ENCODE measurements at places on chromosomes 1 and 21. TPM values are rescaled to one million over a fixed set of nuclear protein-coding genes. Genes with fewer than 3 reads are reported as not detected.

GALE gene
- total RNA-seq: 17.8 TPM

ZBTB8B gene
- 0.15 TPM for total RNA-seq

GPR89B gene
- 2.2 TPM for total RNA-seq

U2AF1 gene
- 21.6 TPM for total RNA-seq

EPS8L3 gene
- not detected for total RNA-seq

SLC9C2 gene
- total RNA-seq: 0.13 TPM

ZNF683 gene
- total RNA-seq: not detected

FCGR1A gene
- total RNA-seq: 20.2 TPM

DNA sequence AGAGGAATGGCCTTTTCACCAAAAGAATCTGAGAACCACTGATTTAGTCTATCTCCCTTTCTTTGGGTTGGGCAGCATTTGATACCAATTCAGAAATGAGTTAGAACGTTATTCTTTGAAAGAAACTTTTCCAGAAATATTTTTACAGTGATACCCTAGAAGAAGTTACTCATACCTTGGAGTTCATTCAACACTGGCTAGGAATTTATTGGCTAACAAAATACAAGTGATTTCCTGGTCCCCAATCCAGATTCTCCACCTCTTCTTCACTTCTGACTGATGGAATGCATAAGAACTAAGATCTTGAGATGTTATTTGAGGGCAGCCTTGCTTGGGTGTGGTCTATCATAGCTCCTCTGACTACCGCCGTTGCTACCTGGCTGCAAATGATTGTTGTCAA lies 9.4 kb downstream of the C1orf162 start:
- no peaks in the 10 kb centered on the region for H3K36me3 ChIP-seq
- no peaks in the 10 kb centered on the region for H3K4me1 ChIP-seq
- no peak overlapping the region for H3K4me3 ChIP-seq
- no peak for DNase-seq
- no peaks in the 10 kb centered on the region for H3K27me3 ChIP-seq
- H3K27ac ChIP-seq: no peak overlapping the region

GRCh38 chr1:205604059-205604458 lies 27.8 kb downstream of the ELK4 start:
- peaks cover 11% of the 10 kb centered on the region for H3K4me1 ChIP-seq
- H3K4me3 ChIP-seq: no peak overlapping the region
- H3K27ac ChIP-seq: no peak overlapping the region
- no peak for DNase-seq

DNA sequence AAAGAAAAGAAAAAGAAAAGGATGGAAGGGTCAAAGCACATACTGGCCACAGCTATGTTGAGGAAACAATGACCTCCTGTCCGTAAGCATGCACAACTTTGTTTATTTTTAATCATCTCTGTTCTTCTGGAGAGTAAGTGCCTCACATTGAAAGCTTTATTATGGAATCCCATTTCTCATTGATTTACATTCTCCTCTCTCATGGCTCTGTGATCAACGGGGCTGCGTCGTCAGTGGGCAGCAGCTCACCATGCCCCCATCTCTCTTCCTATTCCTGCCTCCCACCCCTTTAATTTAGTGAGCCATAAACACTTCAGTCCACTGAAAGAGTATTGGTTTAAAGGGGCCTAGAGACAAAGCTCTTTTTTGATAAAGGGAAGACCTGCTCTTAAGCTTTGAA lies 98.9 kb downstream of the KAZN start:
- no peak for DNase-seq
- H3K27ac ChIP-seq: no peak overlapping the region

GRCh38 chr1:21165646-21166045 lies 11.1 kb downstream of the EIF4G3 start:
- no peaks in the 10 kb centered on the region for H3K27me3 ChIP-seq
- no peak for DNase-seq
- no peak overlapping the region for H3K27ac ChIP-seq
- H3K4me1 ChIP-seq: peaks cover 16% of the 10 kb centered on the region

DNA sequence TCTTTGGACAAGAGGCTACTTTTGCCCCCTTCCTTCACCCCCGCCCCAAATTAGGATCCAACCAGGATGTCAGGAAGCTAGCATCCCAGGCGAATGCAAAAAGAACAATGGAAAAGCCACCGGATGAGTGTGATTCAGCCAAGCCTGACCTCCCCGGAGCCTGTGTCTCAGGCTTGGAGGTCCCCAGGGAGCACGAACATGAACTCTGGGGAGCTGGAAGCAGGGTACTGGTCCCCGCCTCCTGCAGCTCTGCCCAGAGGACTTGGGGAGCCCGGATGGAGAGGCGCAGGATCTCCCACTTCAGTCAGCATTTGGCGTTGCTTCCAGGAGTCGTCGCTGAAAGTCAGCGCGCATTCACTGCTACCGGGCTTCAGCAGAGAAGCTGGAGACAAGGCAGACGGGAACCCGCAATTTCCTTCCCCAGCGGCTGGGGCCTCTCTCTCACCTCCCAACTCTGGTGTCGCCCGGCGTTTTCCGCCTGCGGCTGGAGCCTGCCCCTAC lies 1.8 kb upstream of the TBX15 start:
- H3K27me3 ChIP-seq: peaks cover 99% of the 10 kb centered on the region
- H3K4me3 ChIP-seq: no peak overlapping the region
- H3K36me3 ChIP-seq: no peaks in the 10 kb centered on the region
- DNase-seq: no peak

GRCh38 chr1:30887485-30888315 lies 20.9 kb downstream of the SDC3 start:
- H3K36me3 ChIP-seq: no peaks in the 10 kb centered on the region
- H3K4me1 ChIP-seq: peaks cover 49% of the 10 kb centered on the region
- H3K27me3 ChIP-seq: no peaks in the 10 kb centered on the region
- H3K27ac ChIP-seq: peak overlapping the region; percentile 78
- H3K4me3 ChIP-seq: no peak overlapping the region
- peak; percentile 71 for DNase-seq

DNA sequence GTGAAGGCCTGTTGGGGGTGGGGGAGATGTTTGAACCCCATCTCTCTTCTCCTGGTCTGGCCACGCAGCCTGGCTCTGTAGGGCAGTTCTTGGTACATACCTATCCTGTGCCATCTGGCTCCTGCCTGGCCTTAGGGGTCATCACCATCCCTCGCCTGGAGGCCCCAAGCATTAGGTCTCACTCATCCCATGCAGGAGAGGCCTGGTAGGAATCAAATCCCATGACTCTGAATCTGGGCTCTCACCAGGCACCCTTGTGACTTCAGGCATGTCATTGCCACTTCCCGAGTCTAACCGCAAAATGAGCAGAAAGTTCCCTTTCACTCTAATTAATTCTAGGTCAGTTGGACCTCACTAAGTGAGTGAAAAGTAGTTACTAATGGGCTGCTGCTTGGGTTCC lies 37.2 kb downstream of the ETNK2 start:
- H3K27ac ChIP-seq: no peak overlapping the region
- H3K27me3 ChIP-seq: no peaks in the 10 kb centered on the region
- no peak overlapping the region for H3K4me3 ChIP-seq
- H3K36me3 ChIP-seq: peaks cover 23% of the 10 kb centered on the region
- H3K4me1 ChIP-seq: peaks cover 19% of the 10 kb centered on the region

DNA sequence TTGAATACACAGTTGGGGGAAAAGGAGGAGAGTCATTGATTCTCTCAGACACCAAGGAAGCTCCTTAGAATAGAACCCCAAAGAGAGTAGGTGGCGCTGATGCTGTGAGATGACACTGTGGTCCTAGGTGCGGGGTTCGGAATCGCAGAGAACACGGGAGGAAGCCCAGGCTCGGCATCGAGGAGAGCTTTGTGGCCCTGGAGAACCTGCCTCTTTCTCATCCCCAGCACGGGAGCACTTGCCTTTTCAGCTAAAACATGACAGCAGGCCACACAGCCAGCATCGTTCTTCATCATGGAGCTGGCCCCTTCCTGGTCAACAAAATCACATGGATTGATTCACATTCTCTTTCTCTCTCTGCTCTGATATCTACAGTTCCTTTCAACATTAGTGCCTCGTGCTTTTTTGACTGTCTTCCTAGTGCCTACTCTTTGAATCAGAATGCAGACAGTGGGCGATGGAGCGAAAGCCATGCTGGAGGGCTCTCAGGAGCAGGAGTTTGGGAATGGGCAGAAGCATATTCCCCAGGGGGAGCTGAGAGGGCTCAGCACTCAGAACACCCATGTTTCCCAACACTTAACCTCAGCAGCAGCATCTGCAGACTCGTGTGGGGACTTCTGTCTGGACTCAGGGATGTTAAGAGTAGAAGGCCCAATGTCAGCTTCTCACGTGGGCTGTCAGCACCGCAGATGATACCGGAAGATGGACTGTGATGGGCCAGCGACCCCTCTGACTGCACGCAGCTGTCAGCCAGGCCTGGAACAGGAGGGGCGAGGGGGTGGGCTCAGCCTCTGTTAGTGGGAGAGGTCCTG lies 539.4 kb downstream of the KIF26B start:
- no peaks in the 10 kb centered on the region for H3K36me3 ChIP-seq
- no peak for DNase-seq
- H3K4me3 ChIP-seq: no peak overlapping the region
- no peaks in the 10 kb centered on the region for H3K4me1 ChIP-seq

DNA sequence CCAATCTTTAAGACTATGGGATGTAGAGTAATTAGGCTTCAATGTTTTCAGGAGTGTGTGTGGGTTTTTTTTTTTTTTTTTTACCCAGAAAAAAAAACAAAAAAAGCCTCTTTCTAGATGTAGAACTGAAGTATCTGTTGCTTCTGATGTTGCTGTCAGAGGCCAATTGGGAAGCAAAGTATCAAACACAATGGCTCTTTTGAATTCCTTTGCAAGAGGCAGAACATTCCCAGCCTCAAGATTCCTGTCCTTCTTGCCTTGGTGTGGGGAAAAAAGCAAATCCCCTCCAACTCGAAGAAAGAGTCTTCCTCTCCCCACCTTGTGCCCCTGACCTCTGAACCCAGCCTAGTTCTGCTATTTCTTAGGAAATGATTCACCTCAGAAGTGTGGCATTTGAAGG lies 55.4 kb upstream of the LMO4 start:
- DNase-seq: no peak
- H3K36me3 ChIP-seq: no peaks in the 10 kb centered on the region
- H3K27me3 ChIP-seq: no peaks in the 10 kb centered on the region
- no peak overlapping the region for H3K27ac ChIP-seq

- H3K4me3 ChIP-seq: no peak overlapping the region
- no peak overlapping the region for H3K27ac ChIP-seq
Measured at GRCh38 chr1:172934417-172934762, 116.4 kb downstream of the TNFSF18 start.

- DNase-seq: no peak
- H3K27ac ChIP-seq: no peak overlapping the region
- no peaks in the 10 kb centered on the region for H3K36me3 ChIP-seq
- no peak overlapping the region for H3K4me3 ChIP-seq
Measured at GRCh38 chr1:172929006-172929405, 121.7 kb downstream of the TNFSF18 start.

- H3K27ac ChIP-seq: no peak overlapping the region
- no peaks in the 10 kb centered on the region for H3K27me3 ChIP-seq
- H3K4me3 ChIP-seq: no peak overlapping the region
- no peaks in the 10 kb centered on the region for H3K36me3 ChIP-seq
Measured at GRCh38 chr1:9010781-9011323, 15.4 kb downstream of the SLC2A7 start.

DNA sequence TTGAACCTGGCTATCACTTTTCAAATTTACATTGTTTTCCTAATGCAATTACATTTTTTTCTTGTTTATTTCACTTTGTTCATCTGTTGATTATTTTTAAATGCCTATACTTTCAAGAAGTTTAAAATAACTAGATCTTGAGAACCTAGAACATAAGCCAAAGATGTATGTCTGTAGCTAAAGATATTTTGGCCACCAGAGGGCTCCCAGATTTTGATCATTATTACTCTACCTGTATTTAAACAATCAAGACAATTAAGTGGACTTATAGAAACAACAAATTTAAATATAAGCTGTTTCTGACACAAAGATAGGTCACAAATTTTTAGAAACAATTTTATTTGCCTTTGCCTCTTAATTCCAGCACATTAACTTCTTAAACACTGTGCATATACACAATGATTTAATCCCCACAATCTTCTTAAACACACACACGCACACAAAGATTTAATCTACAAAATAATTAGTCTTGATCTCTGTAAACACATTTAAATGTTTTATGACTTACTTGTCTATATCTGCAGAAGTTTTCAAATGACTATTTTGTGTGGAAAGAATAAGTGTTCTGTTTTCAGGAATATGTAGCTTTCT lies 380.0 kb downstream of the DSCAM start:
- no peaks in the 10 kb centered on the region for H3K27me3 ChIP-seq
- no peaks in the 10 kb centered on the region for H3K36me3 ChIP-seq
- no peak for DNase-seq
- no peak overlapping the region for H3K27ac ChIP-seq

GRCh38 chr21:46459356-46460112 lies 843 bp downstream of the DIP2A start:
- H3K27me3 ChIP-seq: no peaks in the 10 kb centered on the region
- peak overlapping the region; percentile 77 for H3K27ac ChIP-seq
- H3K4me3 ChIP-seq: peak overlapping the region; percentile 97
- DNase-seq: peak; percentile 60
- peaks cover 56% of the 10 kb centered on the region for H3K4me1 ChIP-seq
- no peaks in the 10 kb centered on the region for H3K36me3 ChIP-seq

GRCh38 chr1:67815303-67816094 lies 17.8 kb downstream of the GNG12 start:
- DNase-seq: no peak
- peak overlapping the region; percentile 49 for H3K27ac ChIP-seq
- no peaks in the 10 kb centered on the region for H3K27me3 ChIP-seq
- peaks cover 31% of the 10 kb centered on the region for H3K4me1 ChIP-seq
- no peak overlapping the region for H3K4me3 ChIP-seq

DNA sequence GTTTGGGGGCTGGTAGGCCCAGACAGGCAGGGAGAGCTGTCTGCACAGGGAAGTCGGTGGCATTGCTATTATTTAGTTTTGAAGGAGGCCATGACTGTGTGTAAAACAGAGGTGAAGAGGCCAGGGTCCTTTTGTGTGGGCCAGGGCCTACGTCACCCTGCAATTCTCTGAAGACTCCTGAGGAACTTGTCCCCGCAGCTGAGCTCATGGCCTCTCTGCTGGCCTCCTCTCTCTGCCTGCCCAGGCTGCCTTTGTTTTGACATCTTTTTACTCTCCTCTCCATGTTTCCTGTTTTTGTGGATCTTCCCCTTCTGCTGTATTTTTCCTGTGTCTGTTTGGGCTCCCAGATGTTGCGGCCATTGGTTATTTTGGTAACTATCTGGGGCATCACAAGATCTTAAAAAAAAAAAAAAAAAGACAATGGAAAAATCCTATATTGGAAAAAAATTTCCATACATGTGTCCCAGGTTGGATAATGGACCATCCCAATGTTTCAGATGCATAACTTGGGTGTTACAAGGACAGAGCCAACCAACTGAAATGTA lies 280.7 kb downstream of the RPS6KC1 start:
- no peaks in the 10 kb centered on the region for H3K27me3 ChIP-seq
- DNase-seq: no peak
- H3K4me3 ChIP-seq: no peak overlapping the region

DNA sequence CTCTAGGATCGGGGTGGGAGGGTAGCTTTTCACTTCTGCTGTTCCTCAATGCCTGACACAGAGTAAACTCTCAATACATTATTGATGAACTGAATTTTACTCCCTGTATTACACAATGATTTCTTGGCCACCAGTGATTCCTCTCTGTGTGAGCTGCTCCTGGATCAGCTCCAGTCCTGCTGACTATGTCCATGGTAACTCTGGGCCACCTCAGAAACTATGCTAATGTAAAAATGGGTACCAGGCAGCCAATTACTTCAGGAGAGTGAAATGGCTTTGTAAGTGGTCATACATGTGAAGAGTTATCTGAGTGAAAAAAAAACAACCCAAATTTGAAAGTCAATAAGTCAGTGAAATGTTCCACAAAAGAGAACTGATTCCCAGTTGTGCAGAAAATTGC lies 311.0 kb downstream of the KCNH1 start:
- H3K27me3 ChIP-seq: no peaks in the 10 kb centered on the region
- H3K36me3 ChIP-seq: no peaks in the 10 kb centered on the region
- H3K4me1 ChIP-seq: no peaks in the 10 kb centered on the region
- H3K4me3 ChIP-seq: no peak overlapping the region
- DNase-seq: no peak

Measured in adrenal gland (tissue), 19 donors.